ENCODE measurements at places on chromosomes 5 and 9.

DNA sequence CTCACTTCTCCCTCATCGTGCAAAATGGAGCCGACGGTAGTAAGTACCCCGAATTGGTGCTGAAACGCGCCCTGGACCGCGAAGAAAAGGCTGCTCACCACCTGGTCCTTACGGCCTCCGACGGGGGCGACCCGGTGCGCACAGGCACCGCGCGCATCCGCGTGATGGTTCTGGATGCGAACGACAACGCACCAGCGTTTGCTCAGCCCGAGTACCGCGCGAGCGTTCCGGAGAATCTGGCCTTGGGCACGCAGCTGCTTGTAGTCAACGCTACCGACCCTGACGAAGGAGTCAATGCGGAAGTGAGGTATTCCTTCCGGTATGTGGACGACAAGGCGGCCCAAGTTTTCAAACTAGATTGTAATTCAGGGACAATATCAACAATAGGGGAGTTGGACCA, 979 bp downstream of the PCDHGA12 start:
- no peak for DNase-seq

DNA sequence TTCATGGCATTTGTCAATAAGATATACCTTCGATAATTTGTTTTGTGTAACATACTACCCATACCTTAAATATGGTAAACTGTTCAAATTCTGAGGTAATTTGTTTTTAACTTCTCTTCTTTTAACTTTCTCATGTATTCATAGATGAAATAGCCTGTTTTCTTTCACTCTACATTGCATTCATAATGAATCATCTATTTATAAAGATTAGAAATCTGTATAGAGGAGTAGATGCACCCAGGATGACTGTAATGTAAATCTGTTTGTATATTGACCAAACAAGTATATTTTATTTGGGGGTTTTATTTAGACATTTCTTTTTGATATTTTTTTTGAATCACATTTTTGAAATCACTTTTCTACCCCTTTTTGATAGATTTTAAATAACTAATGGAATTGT, 144.6 kb downstream of the CD180 start:
- DNase-seq: no peak

DNA sequence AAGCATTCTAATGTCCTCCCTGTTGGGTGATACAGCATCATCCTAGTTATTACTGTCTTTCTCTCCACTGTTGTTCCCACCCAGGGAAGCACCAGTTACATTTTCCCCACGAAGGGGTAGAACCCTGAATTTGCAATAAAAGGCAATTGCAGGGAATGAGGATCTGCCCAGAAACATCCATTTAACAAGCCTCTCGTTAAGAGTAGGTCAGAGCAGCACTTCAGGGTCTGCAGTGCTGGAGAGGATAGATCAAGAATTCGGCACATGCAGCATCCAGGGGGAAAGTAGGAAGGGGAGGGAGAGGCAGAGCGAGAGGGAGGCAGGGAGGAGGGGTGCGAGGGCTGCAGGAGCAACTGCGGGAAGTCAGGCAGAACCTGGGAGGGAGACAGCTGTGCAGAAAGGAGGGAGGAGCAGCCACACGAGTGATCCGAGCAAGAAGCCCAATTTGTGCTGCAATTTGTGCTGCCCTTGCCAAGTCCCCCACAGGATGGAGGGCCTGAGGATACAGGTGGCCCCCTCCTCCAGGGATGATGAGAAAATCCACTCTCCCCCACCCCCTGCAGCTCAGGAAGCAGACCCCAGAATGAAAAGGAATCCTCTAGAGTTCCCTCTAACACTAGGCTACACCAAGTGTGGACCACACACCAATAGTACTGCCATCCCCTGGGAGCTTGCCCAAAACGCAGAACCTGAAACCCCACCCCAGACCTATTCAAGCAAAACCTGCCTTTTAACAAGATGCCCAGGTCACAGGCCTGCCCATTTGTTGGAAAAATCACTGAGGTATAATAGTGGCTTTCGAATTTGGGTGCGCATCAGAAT, 62.2 kb downstream of the EPB41L4B start:
- DNase-seq: no peak

GRCh38 chr5:147461915-147462314, 48.0 kb downstream of the DPYSL3 start:
- no peak for DNase-seq

- no peak for DNase-seq
These were observed 152.1 kb downstream of the GNAQ start for GRCh38 chr9:77879437-77879943.

DNA sequence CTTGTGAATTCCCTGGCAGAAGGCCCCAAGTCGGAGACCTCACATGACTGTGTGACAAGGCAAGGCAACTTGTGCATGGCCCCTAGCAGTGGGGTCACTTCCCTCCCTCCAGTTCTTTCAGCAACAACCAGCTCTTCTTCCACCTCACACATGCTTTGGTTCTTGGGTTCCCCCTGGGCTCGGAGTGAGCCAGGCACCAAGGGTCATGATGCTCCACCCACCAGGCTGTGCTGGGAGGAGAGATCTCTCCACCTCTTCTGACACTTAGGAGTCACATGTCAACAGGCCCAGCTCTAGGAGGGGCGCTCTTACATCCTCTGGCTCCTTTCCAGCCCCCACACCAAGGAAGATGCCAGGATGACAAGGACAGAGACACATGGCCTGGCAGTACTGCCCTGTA, 56.7 kb downstream of the CDH6 start:
- DNase-seq: no peak

GRCh38 chr5:149831492-149831891, 101.4 kb downstream of the PPARGC1B start:
- no peak for DNase-seq

DNA sequence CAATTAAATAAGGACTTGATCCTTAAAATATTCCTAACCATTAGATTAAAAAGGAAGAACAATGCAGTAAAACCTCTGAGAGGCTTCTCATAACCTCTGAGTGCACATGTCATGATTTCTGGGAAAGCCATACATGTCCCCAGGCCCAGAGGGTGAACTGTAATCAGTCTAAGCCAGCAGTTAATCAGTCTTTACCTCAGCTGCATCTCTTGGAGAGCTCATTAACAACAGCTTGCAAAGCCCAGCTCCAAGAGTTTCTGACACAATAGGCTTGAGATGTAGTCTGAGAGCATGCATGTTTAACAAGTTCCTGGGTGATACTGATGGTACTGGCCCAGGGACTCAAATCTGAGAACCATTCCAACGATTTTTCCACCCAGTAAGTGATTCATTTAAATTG, 392.1 kb downstream of the DNAH5 start:
- DNase-seq: no peak

DNA sequence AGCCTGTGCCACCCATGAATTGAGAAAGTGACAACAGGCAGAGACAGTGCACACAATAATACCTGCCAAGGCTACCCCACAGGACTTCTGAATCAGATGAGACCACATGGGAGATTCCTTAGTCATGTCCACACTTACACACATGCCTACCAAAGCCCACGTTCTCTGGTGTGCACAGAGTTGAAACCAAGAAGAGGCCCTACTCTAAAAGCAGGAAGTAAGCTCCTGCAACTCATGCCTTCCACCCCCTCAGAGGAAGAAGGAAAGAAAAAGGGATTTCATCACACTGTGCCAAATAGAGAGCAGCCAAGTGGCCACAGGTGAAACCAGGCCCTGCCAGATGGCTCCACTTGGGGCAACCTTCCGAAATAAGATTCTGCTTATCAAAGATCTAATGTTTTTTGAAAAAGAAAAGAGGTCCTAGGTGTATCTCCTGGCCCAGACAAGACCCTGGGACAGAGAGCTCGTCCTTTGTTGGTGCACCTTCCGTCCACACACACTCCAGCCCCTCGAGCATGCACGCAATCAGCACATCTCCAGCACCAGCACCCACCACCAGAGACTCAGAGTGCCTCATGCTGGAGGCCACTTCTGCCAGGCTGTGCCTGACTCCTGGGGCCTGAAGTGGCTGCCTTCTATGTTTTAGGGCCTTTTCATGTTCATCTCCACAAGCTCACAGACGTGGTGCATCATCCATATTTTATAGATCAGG, 114.6 kb upstream of the SPOCK1 start:
- DNase-seq: no peak

DNA sequence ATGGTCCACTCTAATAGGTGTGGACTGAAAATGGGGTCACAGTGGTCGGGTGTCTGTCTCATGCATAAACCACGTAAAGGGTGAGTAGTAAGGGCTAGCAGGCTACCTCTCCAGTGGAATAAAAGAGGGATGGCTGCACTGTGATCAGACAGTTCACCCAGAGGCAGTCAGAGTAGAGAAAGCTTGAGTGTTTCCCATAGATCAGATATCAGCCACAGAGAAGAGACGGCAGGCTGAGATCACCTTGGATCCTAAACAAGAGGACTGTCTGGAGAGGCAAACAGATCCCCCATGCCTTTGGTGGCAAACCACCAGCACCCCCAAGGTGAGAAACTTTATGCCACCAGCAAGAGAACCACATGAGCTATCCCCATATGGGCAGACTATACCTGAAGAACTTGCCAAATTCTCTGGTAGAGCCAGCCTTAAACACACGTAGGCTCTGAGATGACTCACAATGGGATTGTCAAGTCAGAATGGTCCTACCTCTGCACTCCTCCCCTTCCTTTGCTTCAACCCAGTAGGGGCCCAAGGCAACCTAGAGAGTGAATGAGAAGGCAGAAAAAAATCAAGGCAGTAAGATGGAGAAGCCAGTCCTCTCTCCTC, 205.2 kb upstream of the MAP3K1 start:
- DNase-seq: no peak

- DNase-seq: no peak
These were observed 440 bp downstream of the ANXA2R start for GRCh38 chr5:43039471-43040286.

GRCh38 chr9:129145841-129146292, 32.2 kb downstream of the IER5L start:
- no peak for DNase-seq

DNA sequence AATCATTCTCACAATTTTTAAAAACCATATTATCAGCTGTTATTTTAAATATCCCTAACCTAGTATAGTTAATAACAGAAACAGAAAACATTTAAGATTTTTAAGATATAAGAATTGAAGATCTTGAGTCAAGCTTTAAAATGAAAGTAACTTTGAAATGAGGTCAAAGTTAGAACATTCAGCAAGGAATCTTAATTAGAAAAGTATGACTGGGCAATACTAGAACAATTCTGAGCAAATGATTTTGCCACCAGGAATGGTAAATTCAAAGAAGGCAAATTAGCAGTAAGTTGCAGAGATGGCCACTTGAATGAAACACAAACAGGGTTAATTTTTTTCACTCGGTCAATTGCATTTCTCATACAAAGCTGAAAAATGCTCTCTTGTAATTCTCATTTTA, 117.9 kb downstream of the NXNL2 start:
- DNase-seq: no peak

DNA sequence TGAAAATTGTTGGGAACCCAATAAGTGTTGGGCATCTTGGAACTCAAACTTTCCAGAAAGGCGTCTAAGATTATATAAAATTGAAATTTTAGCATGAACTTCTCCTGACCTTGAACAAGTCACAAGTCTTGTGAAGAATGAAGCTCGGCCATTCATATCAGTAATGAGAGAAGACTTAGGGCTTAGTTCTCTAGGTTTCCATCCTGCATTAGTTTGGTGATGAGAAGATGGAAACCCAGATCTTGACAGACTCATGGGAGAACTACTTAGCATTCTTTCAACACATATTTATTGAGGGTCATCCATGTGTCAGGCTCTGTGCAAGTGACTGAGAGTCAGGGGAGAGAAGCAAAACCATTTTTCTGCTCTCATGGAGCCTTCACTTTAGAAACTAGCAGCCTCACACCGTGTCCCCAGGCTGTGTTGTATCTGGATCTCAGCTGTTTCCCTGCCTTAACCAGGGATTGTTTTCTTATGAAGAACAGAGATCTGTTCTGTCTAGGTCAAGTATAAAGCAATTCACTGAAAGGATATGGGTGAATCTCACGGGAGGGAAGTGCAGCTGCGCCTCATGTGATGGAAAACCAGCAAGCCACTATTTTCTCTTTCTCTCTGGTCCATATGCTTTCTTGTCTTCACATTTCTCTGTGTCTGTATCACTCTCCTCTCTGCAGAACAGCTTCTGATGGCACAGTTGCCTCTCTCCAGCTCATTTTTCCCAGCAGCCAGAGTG, 3.4 kb downstream of the GARNL3 start:
- no peak for DNase-seq

GRCh38 chr9:81759680-81760215, 70.4 kb upstream of the TLE1 start:
- DNase-seq: no peak

- DNase-seq: no peak
These were observed 38.2 kb upstream of the BTNL3 start for GRCh38 chr5:180950291-180950949.

GRCh38 chr9:91515074-91515687, 91.5 kb upstream of the NFIL3 start:
- no peak for DNase-seq

- no peak for DNase-seq
These were observed 56.8 kb upstream of the OLFM1 start for GRCh38 chr9:135030566-135031226.

GRCh38 chr9:113853333-113853732, 22.8 kb upstream of the ZNF618 start:
- DNase-seq: no peak

- no peak for DNase-seq
These were observed 619.6 kb upstream of the ADAMTS16 start for GRCh38 chr5:4520559-4520958.

- DNase-seq: no peak
These were observed 230.6 kb downstream of the GNA14 start for GRCh38 chr9:77417566-77417965.

DNA sequence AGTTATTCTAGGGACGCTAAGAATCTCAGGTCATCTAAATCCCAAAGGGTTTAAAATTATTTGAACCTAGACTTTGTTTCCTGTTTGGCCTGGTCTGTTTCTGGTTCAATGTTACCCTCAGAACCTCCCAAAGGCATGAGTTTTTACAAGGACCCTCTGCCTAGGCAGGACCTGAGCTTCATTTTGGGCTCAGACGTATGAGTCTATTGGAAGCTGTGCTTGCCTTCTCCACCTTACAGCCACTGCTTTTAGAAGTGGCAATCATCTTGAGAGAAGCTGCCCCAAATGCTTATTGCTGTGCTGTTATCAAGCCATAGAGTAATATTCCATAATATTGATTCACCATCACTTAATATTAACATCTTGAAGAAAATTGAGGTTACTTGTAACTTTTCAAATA, 510.4 kb downstream of the TLE4 start:
- DNase-seq: no peak

GRCh38 chr5:74294231-74294705, 346.3 kb downstream of the ENC1 start:
- DNase-seq: no peak

- DNase-seq: no peak
These were observed 347.9 kb upstream of the SEMA6A start for GRCh38 chr5:116922532-116922931.

- no peak for DNase-seq
These were observed 59.9 kb downstream of the SLC1A3 start for GRCh38 chr5:36666274-36666673.

GRCh38 chr9:19876569-19877316, 87.9 kb upstream of the SLC24A2 start:
- no peak for DNase-seq

GRCh38 chr5:473551-474192, 30.7 kb downstream of the EXOC3 start:
- no peak for DNase-seq

GRCh38 chr5:108814551-108814950, 66.9 kb downstream of the FER start:
- DNase-seq: no peak
